ENCODE measurements at places on chromosomes 3 and 15. TPM values are rescaled to one million over a fixed set of nuclear protein-coding genes. Genes with fewer than 3 reads are reported as not detected.

DNA sequence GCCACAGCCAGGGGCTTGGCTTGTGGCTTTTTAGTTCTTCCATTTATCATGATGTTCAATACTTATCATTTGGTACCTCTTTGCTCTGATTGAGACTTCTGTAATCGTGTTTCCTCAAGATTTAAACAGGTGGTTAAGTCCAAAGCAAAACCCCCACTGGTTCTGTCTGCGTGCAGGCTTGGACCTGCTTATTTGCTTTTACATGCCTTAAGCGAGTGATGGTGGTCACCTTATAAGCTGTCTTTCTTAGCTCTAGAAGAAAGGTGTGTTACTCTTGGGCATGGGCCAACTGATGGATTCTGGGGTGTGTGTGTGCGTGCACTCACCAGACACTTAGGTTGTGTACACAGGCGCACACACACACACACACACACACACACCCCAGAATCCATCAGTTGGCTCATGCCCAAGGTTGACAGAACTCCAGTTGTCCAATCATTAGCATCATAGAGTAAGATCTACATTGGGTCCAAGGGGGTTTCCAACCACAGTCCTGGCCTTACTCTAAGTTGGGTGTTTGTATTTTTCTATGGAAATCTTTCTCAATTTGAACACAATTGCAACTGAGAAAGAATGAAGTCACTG, 1.2 kb downstream of the MYZAP start:
- no peak for DNase-seq

GRCh38 chr15:62190274-62190673, 25.2 kb upstream of the C2CD4B start:
- DNase-seq: no peak

DNA sequence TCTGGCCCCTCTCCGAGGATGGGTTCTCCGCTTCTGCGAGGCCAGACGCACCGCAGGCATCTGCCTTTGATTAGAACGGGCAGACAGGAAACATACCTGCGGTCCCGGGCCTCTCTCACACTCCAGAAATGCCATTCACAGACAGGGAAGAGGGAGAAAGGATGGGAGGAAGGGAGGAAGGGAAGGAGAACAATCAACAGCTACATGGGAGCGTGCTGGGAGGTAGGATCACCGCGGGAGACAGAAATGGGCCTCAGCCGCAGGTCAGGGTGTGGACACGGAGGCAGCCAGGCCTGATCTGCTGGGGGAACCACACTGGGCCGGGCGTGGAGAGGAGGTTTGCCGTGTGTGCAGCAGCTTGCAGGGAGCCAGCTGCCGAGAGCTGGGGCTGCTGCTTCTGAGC, 90.7 kb upstream of the RGMA start:
- DNase-seq: no peak

- no peak for DNase-seq
These were observed 71.2 kb downstream of the MAP2K5 start for GRCh38 chr15:67613708-67614107.

DNA sequence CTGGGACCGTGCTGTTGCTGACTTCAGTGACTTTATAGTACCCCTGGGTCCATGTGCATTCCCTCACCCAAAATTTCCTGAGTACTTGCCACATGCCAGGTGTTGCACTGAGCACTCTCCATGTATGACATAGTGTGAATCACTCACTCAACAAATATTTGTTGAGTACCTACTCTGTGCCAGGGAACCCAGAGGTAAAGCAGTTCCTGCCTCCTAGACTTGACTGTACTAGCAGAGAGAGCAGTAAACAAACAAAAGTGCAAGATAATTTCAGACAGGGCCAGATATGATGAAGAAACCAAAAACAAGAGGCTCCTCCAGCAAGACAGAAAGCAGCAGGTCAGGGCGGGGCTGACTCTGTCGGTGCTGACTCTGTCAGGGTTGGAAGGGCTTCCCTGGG, 12.2 kb downstream of the TGM4 start:
- no peak for DNase-seq

GRCh38 chr3:18284716-18285115, 140.4 kb downstream of the SATB1 start:
- DNase-seq: no peak

GRCh38 chr3:98732286-98733052, 30.7 kb upstream of the ST3GAL6 start:
- DNase-seq: peak; percentile 32

DNA sequence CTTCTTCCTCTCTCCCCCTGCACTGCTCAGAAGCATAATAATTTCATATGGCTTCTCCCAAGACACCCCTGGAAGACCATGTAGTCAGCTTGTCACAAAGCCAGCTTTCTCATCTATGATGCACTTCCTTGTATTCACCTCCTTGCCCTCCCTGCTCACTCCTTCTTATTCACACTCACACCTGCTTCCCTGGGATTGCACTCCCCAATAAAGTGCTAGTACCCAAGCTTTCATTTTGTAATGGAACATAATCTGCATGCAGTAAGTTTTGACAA, 76.9 kb upstream of the FRMD4B start:
- DNase-seq: no peak

DNA sequence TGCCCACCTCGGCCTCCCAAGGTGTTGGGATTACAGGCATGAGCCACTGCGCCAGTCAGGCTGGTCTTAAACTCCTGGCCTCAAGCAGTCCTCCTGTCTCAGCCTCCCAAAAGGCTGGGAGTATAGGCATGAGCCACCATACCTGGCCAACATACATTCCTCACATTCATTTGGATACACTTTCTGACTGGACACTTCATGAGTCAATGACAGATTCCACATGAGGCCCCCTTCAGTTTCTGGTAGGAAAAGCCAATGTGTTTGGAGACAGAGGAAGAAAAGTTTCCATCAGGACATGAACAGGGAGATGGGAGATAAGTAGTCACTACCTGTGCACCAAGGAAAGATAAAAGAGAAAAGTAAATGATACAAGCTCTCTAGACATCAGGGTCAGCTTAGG, 49.4 kb upstream of the GSK3B start:
- DNase-seq: no peak

GRCh38 chr3:32082721-32083120, 23.7 kb upstream of the GPD1L start:
- DNase-seq: no peak

Gene ITIH4
- 5.4 TPM for total RNA-seq

Gene NCKIPSD
- total RNA-seq: 54.0 TPM

Gene SLC2A2
- not detected for total RNA-seq

Gene UPK1B
- total RNA-seq: not detected

Gene GRAMD2A
- total RNA-seq: 1.1 TPM

Gene GRK7
- not detected for total RNA-seq
